Suppressor macrophage treated with lipopolysaccharide for 1 hour (primary cell): ENCODE measurements at places on chromosomes 4 and X.
A peak's percentile ranks its signal among the peaks of the same experiment; 100 is the strongest.

DNA sequence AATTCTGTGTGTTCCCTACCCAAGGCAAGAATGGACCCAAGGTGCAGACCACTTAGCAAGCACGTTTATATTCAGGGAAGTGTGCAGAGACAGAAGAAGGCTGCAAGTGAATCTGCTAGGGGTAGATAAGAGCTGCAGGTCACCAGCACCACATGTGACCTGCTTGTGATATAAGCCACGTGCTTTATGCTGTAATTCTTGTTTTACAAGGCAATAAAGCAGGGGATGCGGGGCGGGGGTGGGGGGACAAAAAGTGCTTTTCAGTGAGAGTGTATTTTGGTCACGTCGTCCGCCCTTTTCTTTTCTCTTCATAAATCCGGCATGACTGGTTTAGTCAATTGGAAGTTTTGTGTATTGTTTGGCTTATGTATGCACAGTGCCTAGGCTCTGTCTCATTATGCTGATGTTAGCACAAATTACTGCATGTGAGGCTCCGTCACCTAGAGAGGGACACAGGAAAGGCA lies 192.7 kb downstream of the RBMX2 start:
- no peak for DNase-seq

DNA sequence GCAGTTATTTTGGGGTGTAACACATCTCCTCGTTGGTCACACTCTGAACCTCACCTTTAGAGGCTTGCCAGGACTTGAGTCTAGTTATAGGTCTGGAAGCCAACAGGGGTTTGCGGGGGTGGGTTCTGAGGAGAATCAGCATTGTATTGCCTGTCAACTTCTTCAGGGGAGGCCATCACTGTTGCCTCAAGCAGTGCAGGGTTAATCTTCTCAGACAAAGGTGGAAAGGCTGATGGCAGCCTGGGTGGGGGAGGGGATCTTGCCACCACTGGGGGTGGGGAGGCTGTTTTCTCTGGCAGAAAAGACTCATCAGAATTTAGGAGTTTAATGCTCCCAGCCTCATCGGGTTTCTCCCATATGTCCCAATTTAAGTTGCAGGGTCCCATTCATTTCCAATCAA lies 387.8 kb downstream of the PRR32 start:
- DNase-seq = no peak

DNA sequence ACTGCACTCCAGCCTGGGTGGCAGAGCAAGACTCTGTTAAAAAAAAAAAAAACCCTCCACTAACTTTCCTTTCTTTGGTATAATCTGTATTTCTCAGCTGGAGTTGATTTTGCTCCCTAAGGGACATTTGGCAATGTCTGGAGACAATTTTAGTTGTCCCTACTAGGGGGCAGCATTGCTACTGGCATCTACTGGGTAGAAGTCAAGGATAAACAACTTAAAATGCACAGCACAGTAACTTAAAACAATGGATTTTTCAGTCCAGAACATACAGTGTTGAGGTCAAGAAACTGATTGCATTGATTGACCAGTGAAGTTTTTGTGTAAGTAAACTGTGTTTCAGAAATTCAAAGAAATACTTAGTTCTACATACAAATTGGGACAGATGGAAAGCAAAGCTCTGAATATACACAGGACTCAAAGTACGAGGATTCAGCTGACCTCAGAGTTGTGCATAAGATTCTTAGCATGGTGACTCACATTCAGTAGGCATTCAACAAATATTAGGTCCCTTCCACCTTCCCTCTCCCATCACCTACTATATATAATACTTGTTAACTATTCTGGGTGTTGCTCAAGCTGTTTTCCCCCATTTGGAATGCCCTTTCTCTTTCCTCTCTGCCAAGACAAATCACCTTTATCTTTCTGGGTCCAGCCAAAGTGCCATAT lies 8.8 kb downstream of the DDX53 start:
- DNase-seq = peak; percentile 0

DNA sequence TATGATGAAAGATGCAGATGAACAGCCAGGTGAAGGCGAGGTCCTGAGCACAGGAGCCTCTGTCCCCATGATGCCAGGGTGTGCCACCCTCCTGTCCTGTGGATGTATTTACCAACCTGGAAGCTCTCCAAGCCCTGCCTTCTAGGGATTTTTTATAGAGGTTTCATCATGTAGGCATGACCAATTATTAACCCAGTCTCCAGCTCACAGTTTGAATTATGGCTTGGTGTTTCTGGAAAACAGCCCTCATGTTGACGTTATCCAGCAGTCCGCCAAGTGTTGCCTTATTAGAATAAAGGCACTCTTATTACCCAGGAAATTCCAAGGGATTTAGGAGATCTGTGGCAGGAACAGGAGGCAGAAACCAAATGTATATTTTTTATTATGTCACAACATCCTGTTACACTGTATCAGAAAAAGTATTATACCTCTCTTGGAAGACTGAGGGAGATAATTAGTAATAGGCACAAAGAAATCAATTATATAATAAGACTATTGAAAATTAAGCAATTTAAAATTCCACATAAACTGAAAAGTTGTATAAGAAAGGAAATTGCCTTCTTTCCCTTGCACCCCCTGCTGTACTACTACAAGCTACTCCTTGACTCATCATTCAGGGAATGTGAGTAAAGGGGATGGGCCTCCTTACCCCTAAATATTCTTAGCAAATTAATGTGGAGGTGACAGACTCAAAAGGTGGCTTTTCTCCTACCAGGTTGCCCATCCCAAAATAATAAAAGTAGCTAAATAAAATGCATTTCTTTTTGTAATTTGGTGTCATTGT lies 129.6 kb downstream of the ZNF330 start:
- DNase-seq = peak; percentile 47

- no peak for DNase-seq
Measured at GRCh38 chrX:18010253-18010652, 149.2 kb upstream of the RAI2 start.

GRCh38 chr4:153476829-153477574 lies 10.8 kb downstream of the TMEM131L start:
- DNase-seq = no peak

DNA sequence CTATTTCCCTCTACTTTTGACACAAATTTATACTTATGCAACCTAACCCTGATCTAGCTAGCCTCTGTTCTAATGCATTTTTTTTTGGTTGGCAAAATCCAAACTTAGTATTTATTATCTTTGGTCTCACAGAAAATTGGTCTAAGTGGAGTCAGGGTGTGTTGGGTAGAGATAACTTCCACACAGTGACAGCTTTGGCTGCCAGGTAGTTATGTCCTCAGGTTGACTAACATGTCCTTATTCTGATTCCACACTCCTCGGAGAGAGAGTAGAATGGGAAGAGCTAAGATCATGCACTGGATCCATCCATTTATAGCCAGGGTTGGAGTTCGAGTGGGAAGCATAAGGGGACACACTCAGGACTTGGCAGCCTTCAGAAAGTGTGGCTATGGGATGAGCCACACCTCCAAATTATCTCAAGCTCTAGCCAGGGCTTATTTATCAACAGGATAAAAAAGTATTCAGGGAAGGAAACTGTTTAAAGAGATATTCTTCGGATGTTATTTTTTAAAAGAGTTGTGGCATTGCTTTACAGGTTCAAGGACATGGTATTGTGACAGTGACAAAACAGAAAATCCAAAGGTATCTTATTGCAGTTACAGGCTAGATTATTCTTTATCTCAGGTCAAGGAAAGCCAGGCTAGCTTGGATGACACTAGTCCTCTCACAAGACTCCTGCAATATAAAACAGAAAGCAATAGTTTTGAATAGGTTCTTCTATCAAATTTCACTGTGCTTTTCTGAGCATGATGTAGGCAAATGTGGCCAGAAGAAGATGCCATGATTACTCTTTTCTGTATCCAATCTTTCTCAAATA lies 51.5 kb downstream of the NPY1R start:
- no peak for DNase-seq

DNA sequence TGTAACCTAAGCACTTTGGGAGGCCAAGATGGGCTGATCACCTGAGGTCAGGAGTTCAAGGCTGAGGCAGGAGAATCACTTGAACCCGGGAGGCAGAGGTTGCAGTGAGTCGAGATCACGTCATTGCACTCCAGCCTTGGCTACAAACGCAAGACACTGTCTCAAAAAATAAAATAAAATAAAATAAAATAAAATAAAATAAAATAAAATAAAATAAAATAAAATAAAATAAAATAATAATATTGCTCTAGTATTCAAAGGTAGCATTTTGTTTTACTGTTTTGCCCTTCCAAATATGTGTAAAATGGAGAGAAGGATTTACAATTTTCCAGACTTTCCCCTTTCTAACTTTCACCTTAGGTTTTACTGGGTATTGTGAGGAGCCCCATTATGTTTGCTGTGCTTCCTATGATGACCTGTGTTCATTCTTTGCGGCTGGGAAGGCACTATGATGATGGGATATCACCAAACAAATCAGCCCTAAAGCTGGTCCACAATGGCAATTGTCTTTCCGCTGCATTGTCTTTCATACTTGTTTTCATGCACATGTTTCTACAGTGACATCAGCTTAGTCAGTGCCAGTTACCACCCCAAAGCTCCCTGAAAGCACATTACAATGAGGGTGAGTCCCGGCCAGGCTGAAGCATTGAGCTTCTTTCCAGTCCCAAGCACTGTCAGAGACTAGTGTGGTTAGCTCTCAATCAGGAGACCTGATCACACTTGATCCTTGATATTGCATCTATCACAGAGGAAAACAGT lies 50.8 kb downstream of the DTHD1 start:
- DNase-seq = no peak

DNA sequence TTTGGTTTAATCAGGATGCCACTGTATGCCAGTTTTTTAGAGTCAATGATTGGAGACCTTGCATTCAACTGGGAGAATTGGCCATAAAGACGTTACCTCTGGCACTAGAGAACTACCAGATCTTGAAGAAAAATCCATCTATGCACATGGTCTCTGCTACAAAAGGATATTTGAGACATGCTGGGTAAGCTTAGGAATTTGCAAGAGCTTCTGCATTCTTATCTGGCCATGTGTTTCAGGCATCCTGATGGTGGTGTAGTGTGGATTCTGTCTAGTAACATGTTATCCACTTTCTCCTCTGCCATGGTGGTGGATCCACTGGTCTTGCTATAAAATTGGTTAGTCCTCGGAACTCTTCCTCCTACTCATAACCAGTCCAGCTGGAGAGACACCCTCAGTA lies 185.3 kb upstream of the WDFY3 start:
- no peak for DNase-seq

DNA sequence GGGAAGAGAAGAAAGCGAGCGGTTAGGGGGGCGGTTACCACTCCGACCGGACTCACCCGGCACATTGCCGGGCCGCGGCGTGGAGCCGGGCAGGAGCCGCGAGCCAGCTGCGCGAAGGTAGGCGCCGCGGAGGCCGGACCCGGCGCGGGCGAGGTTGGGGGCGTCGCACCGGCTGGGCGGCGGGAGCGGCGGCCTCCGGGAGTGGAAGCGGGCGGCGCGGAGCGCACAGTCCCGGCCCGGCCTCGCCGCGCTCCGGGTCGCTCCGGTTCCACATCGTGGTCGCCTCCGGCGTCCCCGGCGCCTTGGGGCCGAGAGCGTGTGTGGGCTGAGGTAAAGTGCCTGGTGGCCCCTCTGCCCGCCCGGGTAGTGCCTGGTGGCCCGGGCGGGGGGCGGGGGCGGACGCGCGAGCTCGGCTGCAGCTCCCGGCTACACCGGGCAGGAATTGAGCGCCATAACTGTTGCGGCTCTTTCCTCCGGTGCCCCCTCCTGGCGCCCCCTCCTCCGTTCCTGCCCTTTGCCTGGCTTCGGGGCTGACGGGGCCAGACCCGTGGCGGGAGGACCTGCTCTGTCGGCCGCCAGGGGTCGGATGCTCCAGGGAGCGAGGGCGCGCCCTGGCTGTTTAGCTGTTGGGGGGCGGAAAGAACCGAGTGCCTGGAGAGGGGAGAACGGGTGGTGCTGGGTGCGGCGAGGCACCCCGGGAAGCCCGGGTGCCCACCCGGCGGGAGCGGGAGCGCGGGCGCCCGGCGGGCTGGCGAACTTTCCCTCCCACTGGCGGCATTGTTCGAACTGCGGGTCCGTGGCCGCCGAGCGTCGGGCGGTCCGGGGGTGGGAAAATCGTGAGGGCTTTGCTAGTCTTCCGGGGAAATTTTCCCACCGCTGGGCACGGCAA lies 626 bp downstream of the JADE3 start:
- DNase-seq = peak; percentile 78

DNA sequence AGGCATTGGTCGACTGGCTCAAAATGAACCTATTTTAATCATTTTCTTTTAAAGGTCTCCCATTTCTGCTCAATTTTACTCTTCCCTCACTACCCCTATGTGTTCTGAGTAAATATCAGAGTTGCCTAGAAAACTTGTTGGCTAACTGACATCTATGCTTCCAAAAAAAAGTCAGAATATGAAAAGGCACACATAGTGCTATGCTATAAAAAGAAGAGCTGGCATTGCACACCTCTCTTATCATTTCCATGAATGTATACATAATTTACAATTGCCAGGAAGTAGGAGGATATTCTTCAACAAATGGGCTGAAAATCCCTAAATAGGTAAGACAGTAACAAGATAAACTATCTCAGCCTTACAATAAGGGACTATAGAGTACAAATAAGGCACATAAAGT lies 70.2 kb downstream of the FRYL start:
- no peak for DNase-seq

- no peak for DNase-seq
Measured at GRCh38 chr4:106367072-106367471, 1.5 kb downstream of the GIMD1 start.

DNA sequence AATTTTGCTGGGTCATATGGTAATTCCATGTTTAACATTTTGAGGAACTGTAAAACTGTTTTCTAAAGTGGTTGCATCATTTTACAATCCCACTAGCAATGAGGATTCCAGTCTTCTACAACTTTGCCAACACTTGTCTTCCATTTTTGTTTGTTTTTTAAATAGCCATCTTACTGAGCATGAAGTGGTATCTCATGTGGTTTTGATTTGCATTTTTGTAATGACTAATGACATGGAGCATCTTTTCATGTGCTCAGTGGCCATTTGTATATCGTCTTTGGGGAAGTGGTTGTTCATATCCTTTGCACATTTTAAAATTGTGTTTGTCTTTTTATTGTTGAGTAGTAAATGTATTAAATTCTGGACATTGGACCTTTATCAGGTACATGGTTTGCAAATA lies 94.7 kb downstream of the TMEM131L start:
- DNase-seq = peak; percentile 25

DNA sequence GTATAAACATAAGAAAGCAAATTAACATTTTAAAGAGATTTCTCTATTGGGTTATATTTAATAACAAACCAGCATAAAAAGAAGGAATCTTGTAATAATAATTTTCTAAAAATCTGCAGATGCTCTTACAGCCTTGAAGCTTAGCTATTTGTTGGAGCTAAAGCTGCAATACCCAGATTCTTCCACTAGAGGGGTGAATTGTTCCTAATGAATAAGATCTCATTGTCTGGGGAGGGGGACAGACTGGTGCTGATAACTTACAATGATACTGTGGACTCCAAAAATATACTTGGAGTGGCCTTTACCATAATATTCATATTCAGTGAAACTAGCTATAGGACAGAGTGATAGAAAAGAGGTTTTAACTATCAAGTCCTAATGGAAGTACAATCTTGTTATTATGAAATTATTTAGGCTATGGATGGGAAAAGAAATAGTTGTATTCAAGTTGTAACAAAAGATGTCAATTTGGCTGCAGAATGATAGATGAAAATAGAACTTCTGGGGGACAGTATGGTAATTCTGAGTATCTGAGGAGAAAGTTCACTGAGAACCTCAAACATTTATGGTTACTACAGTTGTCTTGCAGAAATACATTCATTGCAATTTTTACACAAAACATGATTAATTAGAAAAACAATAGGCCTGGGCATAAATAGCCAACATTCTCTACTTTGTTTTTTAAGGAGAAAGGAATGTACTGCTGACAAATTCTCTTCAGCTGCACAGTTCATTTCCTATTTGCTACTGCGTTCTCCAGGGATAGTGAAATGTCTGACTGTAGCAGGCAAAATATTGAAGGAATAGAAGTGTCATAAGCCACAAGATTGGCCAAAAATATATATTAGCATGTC lies 443.3 kb downstream of the GBA3 start:
- peak; percentile 52 for DNase-seq

- peak; percentile 44 for DNase-seq
Measured at GRCh38 chr4:15336410-15337167, 91.2 kb upstream of the C1QTNF7 start.
